Vagina (tissue), 2 donors: ENCODE measurements at places on chromosomes 7 and 10. TPM values are rescaled to one million over a fixed set of nuclear protein-coding genes. Genes with fewer than 3 reads are reported as not detected.

ANKRD16 gene
- total RNA-seq: 17.7 TPM

- DNase-seq: no peak
These were observed 88.1 kb upstream of the KCND2 start for GRCh38 chr7:120184866-120185265.

ACTR3C gene
- 24.1 TPM for total RNA-seq

- DNase-seq: no peak
These were observed 134.4 kb upstream of the FAM3C start for GRCh38 chr7:121530227-121531174.

DNA sequence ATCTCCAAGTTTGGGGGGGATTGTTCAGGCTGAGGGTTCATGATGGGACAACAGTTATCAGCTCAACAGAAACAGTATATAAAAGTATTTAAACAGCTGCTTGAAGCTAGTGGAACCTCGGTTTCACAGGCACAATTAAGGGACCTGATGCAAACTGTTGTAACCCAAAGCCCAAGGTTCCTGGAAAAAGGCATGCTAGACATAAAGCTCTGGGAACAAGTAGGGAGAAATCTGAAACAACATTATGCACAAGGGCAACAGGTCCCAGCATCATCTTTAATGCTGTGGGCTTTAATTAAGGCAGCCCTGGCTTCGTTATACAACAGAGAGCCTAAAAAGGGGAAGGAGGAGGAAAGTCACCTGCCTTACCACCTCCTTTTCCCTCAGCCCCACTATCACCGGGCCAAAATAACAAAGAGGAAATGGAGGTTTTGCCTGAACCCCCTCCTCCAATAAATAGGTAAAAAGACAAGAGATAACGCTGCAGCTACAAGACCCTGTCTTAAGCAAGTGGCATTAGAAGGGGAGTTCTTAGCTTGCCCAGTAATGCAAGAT lies 83.2 kb upstream of the GPR22 start:
- no peak for DNase-seq

- no peak for DNase-seq
These were observed 17.8 kb upstream of the TCTN3 start for GRCh38 chr10:95711492-95711891.

LHFPL3 gene
- not detected for total RNA-seq
